Activated naive CD4-positive, alpha-beta T cell treated with anti-CD3 and anti-CD28 coated beads, Interleukin-2, amount 50 U/mL, for 72 hours (primary cell): ENCODE measurements at places on chromosomes 4 and X.

DNA sequence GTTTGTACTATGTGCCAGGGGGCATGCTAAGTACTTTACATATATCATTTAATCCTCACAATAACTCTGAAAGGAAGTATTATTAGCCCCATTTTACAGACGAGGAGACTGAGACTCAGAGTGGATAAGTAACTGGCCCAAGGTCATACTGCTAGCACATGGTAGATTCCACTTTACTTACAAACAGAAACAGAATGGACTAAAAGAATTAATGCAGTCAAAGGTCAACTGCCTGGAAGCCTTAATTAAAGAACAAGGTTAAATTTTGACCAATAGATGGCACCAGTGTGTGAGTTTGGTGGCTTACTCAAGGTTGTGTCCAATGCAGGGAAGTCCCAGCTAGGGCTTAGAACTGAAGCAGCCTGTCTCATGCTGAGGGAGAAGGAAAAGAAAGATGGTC lies 4.7 kb downstream of the RIPPLY1 start:
- no peak for DNase-seq

- DNase-seq = no peak
These were observed 505.4 kb upstream of the FAM241A start for GRCh38 chr4:111639876-111640275.

DNA sequence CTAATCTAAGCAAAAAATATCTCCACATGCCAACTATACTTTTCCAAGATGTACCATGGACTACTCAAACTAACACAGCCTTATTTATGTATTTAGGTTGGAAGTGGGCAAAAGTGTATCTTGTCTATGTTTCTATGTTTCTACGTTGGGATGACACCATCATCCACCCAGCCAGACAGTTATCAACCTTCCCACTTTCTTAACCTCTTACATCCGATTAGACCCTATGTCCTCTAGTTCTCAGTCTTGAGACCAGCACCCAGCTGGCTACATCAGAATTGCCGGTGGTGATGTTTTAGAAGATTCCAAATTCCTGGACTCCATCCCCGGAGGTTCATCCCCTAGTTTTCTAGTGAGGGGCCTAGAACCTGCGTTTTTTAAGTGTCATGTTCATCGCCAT lies 1.0 kb upstream of the AASDH start:
- DNase-seq = no peak

DNA sequence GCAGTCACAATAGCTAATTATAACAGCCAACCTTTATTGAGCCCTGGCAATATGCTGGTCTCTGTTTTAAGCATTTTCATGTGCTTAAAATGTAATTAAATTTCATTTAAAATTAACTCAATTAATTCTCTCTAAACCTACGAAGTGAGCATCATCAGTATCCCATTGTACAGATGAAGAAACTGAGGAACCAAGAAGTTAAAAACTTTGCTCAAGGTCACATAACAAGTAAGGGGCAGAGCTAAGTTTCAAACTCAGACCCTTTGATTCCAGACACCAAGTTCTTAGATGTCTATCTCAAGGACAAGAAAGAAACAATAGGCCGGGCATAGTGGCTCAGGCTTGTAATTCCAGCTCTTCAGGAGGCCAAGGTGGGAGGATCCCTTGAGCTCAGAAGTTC lies 55.9 kb upstream of the NFKB1 start:
- no peak for DNase-seq

GRCh38 chrX:38513112-38513742 lies 48.1 kb upstream of the TSPAN7 start:
- no peak for DNase-seq
